Fibroblast of skin of abdomen (primary cell): ENCODE measurements at places on chromosomes 11 and 22.
A peak's percentile ranks its signal among the peaks of the same experiment; 100 is the strongest.

GRCh38 chr22:31278151-31278621, 14.1 kb downstream of the PIK3IP1 start:
- DNase-seq, result no peak

DNA sequence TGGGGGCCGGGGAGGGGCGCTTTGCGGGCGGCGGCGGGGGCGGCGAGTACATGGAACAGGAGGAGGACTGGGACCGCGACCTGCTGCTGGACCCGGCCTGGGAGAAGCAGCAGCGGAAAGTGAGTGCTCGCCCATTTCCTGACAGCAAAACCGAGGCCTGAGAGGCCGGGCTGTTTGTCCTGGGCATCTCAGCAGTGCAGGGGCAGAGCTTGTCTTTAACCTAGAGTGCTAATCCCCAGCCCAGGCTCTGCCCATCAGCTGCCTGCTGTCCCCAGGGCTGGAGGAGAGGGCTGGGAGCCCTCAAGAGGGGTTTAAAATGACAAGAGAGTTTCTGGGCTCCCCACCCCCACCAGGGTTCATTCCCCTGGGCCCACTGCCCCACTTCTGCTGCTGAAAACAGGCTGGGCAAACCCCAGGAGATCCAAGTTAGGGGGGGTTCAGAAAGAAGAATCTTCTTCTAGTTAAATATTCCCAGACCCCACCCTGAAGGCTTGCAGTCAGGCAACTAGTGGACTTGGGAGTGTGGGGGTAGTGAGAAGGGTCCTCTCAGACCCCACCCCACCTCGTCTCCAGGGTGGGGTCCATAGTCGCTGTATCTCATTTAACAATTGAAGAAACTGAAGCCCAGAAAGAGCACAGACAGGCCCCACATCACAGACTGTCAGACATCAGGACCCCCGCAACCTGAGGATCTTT, 411 bp downstream of the ACTN3 start:
- DNase-seq, result no peak

GRCh38 chr11:45804761-45805304, at the start of gene SLC35C1:
SLC35C1 (plus strand) TSS chr11:45805149; CDS start chr11:45805802, 653 bp downstream.
- peak; percentile 94 for DNase-seq

DNA sequence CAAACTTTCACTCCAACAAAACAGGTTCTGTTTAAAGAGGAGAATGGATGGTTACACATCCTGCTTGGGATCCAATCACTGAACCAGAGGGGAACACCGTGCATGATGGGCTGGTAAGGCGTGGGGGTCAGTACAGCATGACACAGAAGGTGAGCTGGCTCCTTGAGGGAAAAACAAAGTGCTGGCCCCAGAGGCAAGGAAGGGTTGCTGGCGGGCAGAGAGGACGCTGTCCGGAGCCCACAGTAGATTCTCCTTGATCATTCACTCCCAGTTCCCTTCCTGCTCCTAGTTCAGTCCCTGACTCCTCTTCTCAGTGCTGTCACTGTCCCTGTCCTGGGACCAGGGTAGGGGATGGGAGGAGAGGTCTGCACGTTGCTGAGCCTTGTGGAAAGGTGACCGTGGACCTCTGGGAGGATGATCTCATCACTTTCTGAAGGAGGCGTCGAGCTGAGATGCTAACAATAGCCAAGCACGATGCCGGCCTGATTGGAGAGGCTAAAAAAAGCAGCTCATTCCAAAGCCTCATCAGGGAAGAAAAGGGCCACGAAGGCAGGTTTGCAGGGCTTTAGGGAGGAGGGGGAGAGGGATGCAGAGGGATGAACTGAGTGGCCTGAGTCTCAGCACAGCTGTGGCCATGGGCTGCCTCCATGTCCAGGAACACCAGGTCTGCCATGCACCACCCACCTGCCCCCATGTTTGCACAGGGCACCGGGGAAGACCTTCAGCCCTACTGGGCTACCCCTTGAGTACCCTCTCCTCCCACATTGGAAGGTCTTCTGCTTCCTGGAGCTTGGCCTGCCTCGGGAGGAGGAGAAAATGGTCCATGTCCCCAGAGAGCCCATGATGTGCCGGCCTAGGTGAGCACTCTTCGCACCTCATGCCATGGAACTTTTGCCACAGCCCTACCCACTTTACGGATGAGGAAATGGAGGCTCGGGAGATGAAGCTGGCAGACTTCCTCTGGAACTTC, 72.7 kb upstream of the RTL6 start:
- no peak for DNase-seq

DNA sequence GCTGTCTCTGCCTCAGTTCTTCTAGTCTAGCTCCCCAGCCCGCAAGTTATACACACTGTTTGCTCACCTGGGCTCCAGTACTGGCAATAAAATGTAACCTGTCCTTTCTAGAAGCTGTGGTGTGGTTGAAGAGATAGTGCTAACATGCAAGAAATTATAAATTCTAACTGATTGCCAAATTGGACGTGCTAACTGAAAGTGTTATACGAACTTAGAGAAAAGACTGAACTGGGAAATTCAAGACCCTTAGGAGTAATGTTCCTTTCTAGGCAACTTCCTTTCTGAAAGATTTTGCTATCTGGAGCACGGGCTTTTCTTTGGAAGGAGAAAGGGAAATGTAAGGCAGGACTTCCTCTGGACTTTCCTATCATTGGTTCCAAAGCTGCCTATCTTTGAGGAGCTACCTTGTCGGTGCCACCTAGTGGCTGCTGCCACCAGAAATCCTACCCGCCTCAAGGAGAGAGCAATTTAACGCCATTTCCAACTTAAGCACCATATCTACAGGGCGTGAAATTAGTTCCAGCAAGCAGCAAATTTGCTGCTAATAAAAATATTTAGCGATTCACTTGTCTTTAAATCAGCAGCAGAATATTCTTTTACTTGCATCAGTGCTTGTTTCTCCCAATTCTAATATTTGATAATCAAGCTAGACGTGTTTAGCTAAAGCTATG, 12.7 kb upstream of the TMEM218 start:
- peak; percentile 40 for DNase-seq
